Progenitor cell of endocrine pancreas (in vitro differentiated cells): ENCODE measurements at places on chromosomes 13 and 19. TPM values are rescaled to one million over a fixed set of nuclear protein-coding genes. Genes with fewer than 3 reads are reported as not detected.

- peaks cover 18% of the 10 kb centered on the region for H3K27me3 ChIP-seq
- DNase-seq: no peak
- H3K4me3 ChIP-seq: no peak overlapping the region
- H3K4me1 ChIP-seq: no peaks in the 10 kb centered on the region
- H3K27ac ChIP-seq: no peak overlapping the region
Observed at GRCh38 chr19:17749912-17750317, 1.4 kb upstream of the FCHO1 start.

DNA sequence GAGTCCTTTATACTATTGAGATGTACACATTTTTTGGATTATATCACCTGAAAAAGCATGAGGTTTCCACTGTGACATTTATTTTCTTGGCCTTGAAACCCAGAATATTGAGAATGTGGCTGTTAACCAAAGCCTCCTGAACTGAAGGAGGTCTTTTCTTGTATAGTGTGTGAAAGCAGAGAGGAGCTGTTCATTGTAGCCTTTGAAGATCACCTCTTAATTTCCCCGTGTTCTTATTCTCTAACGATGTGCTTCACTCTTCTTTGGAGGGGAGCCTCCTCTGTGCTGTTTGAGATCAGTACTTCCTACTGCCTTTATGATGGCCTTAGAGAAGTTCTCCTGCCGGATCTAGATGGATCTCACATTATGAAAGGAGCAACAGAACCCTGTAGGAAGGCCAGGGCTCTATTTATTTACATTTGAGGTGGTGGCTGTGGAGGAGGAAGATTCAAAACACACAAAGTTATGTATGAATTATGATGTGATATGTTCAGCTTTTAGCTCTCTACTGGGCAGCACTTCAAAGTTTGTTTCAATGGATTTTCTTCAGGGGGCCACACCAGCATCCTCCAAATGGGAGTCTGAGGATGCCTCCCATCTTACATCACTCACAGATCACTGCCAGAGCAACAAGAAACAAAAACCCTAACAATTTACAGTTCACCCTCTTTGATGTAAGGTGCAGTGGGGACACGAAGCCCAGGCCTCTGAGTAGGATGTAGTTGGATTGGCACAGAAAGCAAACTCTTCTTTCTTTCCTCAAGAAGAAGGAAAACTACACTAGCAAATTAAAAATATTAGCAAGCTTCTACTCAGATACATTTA, 322.3 kb downstream of the DLEU7 start:
- peak overlapping the region; percentile 47 for H3K27ac ChIP-seq
- H3K4me1 ChIP-seq: peaks cover 47% of the 10 kb centered on the region
- no peaks in the 10 kb centered on the region for H3K36me3 ChIP-seq
- DNase-seq: no peak

DNA sequence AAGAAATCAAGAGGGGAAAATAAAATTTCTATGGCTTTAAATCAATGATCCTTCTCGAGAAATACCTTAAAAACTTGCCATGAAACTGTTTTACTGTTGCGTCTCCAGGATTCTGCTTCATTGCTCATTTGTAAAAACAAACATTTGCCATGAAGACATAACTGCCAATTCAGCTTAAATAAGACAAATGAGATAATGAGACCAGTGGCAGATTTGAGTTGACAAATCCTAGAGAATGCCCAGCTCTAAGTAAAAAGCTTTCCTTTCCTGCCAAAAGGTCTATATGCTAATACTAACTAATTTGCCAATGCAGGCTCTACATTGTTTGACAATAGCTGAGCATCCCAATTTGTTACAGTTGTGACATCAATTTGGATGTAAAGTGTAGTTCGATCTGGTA, 400.5 kb upstream of the PCDH9 start:
- H3K4me1 ChIP-seq: peaks cover 3% of the 10 kb centered on the region
- no peak overlapping the region for H3K27ac ChIP-seq
- DNase-seq: no peak
- H3K27me3 ChIP-seq: no peaks in the 10 kb centered on the region
- no peaks in the 10 kb centered on the region for H3K36me3 ChIP-seq

- H3K27me3 ChIP-seq: no peaks in the 10 kb centered on the region
- H3K36me3 ChIP-seq: no peaks in the 10 kb centered on the region
- H3K4me3 ChIP-seq: no peak overlapping the region
- DNase-seq: no peak
Observed at GRCh38 chr13:78299832-78300623, 303.3 kb downstream of the POU4F1 start.

GRCh38 chr13:80361298-80361697, 20.4 kb upstream of the SPRY2 start:
- peaks cover 1% of the 10 kb centered on the region for H3K36me3 ChIP-seq
- H3K27me3 ChIP-seq: no peaks in the 10 kb centered on the region
- H3K4me3 ChIP-seq: no peak overlapping the region
- no peak overlapping the region for H3K27ac ChIP-seq

- H3K36me3 ChIP-seq: peaks cover 10% of the 10 kb centered on the region
- peak overlapping the region; percentile 93 for H3K4me3 ChIP-seq
- H3K27ac ChIP-seq: peak overlapping the region; percentile 98
- H3K4me1 ChIP-seq: peaks cover 19% of the 10 kb centered on the region
Observed at GRCh38 chr19:37691881-37692504, 27.6 kb downstream of the ZNF607 start.

DNA sequence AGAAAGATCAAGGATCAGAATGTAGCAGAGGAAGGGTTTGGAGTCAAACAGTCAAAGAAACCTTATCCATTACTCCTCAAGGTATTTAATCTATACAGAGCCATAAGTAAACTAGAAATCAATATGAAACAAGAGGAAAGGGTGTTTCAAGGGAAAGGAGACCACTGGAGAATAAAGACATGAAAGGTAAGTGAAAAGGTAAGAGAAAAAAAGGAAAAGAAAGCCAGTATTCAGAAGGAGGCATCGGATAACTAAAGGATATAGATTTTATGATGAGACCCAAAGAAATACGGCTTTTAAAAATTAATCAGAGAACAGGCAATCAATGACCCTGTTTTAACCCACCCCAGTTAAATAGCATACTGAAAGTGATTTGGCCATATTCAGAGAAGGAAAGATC, 438.7 kb upstream of the MIR17HG start:
- H3K4me3 ChIP-seq: no peak overlapping the region
- H3K27me3 ChIP-seq: no peaks in the 10 kb centered on the region
- peaks cover 16% of the 10 kb centered on the region for H3K4me1 ChIP-seq
- no peaks in the 10 kb centered on the region for H3K36me3 ChIP-seq

DNA sequence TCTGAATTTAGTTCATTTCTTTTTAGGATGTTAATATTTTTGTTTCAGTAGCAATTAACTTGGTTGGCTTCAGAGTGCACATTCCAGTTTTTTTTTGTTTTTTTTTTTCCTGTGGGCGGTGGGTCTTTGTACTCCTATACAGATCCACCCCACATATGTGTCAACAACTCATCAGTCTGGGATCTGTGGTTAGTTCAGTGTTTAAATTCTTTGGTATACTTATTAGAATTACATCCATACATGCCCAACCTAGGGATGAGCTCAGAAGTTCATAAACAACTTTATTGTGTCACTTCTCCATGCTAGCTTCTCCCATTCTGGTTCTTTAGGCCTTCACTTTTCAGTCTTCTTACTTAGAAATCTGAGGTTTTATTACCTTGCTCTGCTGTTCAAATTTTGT, 50.9 kb downstream of the PCCA start:
- H3K27ac ChIP-seq: no peak overlapping the region
- H3K4me3 ChIP-seq: no peak overlapping the region
- DNase-seq: no peak
- H3K36me3 ChIP-seq: peaks cover 10% of the 10 kb centered on the region
- no peaks in the 10 kb centered on the region for H3K27me3 ChIP-seq

- peaks cover 10% of the 10 kb centered on the region for H3K36me3 ChIP-seq
- no peaks in the 10 kb centered on the region for H3K27me3 ChIP-seq
- peak overlapping the region; percentile 96 for H3K4me3 ChIP-seq
Observed at GRCh38 chr13:44576351-44577235, 463 bp upstream of the TSC22D1 start.

DNA sequence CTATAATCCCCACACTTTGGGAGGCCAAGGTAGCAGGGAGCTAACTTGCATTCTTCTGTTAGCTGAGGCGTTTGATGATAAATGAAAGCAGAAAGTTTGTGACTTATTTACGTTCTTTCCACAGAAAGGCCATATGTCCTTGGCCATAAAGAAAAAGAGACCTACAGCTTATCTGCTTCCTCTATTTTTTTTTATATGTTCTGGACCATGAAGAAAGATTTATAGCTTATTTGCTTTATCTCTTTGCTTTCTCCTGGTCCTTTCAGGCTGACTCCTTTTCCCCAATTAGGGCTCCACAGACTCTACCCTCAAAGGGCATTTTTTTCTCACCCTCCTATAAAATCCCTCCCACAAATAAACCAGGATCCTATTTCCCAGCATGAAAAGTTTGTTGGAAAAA, 1.5 kb upstream of the ZNF616 start:
- no peak for DNase-seq
- H3K4me1 ChIP-seq: peaks cover 13% of the 10 kb centered on the region
- no peaks in the 10 kb centered on the region for H3K27me3 ChIP-seq
- H3K27ac ChIP-seq: no peak overlapping the region
- H3K36me3 ChIP-seq: peaks cover 24% of the 10 kb centered on the region
- no peak overlapping the region for H3K4me3 ChIP-seq

DNA sequence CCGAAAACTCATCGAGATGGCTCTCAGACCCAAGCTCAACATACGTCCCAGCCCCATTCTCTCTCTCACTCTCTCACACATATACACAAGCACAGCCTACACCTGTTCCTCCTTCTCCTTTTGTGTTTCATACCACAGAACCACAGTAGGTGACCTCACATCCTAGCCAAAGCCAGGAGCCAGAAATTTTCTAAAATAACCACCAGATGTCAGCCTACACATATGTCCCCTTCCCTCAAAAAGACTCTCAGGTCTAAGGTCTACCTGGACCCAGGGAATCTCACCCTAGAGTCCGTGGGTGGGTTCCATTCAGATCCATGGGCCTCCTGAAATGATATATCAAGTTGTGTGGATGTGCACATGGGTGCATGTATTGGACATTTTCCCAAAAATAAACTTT, 104.2 kb upstream of the IPO5 start:
- peaks cover 7% of the 10 kb centered on the region for H3K27me3 ChIP-seq
- H3K27ac ChIP-seq: no peak overlapping the region
- no peak overlapping the region for H3K4me3 ChIP-seq
- H3K4me1 ChIP-seq: no peaks in the 10 kb centered on the region
- no peak for DNase-seq
- H3K36me3 ChIP-seq: no peaks in the 10 kb centered on the region

DNA sequence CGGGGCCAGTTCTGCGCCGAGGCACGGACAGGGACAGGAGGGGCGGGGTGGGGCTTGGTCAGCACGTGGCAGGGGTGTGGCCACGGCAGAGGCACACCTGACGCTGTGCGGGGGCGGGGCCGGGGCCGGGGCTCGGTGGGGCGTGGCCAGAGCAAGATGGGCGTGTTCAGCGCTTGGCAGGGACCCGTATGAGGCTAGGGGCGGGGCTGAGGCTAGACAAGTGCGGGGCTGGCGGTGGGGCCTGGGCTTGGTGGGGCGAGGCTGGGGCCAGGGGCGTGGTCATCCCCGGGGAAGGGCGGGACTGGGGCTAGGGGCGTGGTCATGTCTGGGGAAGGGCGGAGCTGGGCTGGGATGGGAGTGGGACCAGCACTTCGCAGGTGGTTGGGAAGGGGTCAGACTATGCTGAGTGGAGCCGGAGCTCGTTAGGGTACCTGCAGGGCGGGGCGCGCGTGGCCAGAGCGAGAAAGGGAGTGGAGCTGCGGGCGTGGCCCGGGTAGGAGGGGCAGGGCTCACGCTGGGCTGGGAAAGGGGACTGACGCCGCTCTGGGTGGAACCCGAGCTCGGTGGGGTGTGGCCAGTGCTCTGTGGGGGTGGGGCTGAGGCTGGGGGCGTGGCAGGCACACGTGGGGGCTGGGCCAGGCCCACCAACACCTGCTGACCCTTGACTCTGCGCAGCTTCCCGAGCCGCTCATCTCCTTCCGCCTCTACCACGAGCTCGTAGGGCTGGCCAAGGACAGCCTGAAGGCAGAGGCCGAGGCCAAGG, 12.8 kb downstream of the POLR2E start:
- H3K4me3 ChIP-seq: peak overlapping the region; percentile 72
- H3K36me3 ChIP-seq: peaks cover 4% of the 10 kb centered on the region
- peak; percentile 93 for DNase-seq
- no peaks in the 10 kb centered on the region for H3K27me3 ChIP-seq

GRCh38 chr13:72165276-72165675, 298.3 kb upstream of the DACH1 start:
- H3K27ac ChIP-seq: no peak overlapping the region
- no peak for DNase-seq
- H3K36me3 ChIP-seq: no peaks in the 10 kb centered on the region
- H3K4me1 ChIP-seq: peaks cover 3% of the 10 kb centered on the region
- no peak overlapping the region for H3K4me3 ChIP-seq
- H3K27me3 ChIP-seq: no peaks in the 10 kb centered on the region

GRCh38 chr19:55679343-55680257, 4.6 kb downstream of the EPN1 start:
- no peak overlapping the region for H3K27ac ChIP-seq
- peaks cover 8% of the 10 kb centered on the region for H3K36me3 ChIP-seq
- H3K27me3 ChIP-seq: no peaks in the 10 kb centered on the region
- peaks cover 25% of the 10 kb centered on the region for H3K4me1 ChIP-seq

- peaks cover 22% of the 10 kb centered on the region for H3K4me1 ChIP-seq
- H3K27me3 ChIP-seq: peaks cover 4% of the 10 kb centered on the region
- DNase-seq: peak; percentile 77
Observed at GRCh38 chr13:45464687-45465453, at the start of gene COG3. Gene COG3, plus strand, starts transcription at chr13:45464939. Its CDS starts 98 bp downstream, at chr13:45465037.

- H3K4me1 ChIP-seq: peaks cover 5% of the 10 kb centered on the region
- no peaks in the 10 kb centered on the region for H3K27me3 ChIP-seq
- no peaks in the 10 kb centered on the region for H3K36me3 ChIP-seq
- H3K4me3 ChIP-seq: peak overlapping the region; percentile 66
Observed at GRCh38 chr19:38869160-38869835, 8.8 kb downstream of the RINL start.

- H3K27ac ChIP-seq: no peak overlapping the region
- peaks cover 3% of the 10 kb centered on the region for H3K4me1 ChIP-seq
Observed at GRCh38 chr19:19274146-19274545, 1.0 kb upstream of the TM6SF2 start.

DNA sequence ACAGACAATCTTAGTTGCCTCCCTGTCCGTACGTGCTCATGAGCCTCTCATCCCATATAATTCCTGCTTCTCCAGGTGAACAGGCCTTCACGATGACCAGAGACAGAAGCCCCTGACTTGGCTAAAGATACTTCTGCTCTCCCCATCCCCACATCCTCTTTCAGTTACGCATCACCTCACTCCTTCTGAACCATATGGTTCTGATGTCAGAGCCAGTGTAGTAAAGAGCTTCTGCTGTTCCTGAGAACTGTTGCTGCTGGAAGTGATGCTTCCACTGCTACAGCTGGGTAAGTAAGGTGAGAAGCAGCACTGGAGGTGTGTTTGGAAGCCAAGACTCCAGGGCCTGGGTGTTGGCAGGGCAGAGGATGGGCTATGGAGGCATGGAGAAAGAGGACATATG, 12.9 kb downstream of the SIGLECL1 start:
- no peak overlapping the region for H3K27ac ChIP-seq
- no peaks in the 10 kb centered on the region for H3K36me3 ChIP-seq
- H3K4me1 ChIP-seq: no peaks in the 10 kb centered on the region
- H3K27me3 ChIP-seq: peaks cover 3% of the 10 kb centered on the region
- no peak overlapping the region for H3K4me3 ChIP-seq
- DNase-seq: no peak

PRSS57 gene
- not detected in 2 replicates for total RNA-seq

COX6B2 gene
- total RNA-seq: not detected in 2 replicates

CFAP97D2 gene
- total RNA-seq: not detected in 2 replicates

ZNF560 gene
- total RNA-seq: not detected in 2 replicates

RTBDN gene
- not detected in 2 replicates for total RNA-seq

PSMD8 gene
- total RNA-seq: 122 and 128 TPM in 2 replicates

ADGRE1 gene
- total RNA-seq: not detected in 2 replicates
